Non-pigmented ciliary epithelial cell (primary cell): ENCODE measurements at places on chromosomes 6 and 20.

GRCh38 chr6:70997379-70997778 lies 40.5 kb upstream of the B3GAT2 start:
- no peak for DNase-seq

GRCh38 chr6:119661078-119661477 lies 311.5 kb upstream of the MAN1A1 start:
- DNase-seq, result no peak

- no peak for DNase-seq
These were observed 360.7 kb upstream of the FLRT3 start for GRCh38 chr20:14698125-14698524.

GRCh38 chr6:4057036-4057435 lies 21.9 kb downstream of the FAM217A start:
- no peak for DNase-seq

GRCh38 chr6:46221222-46221793 lies 50.5 kb upstream of the ENPP5 start:
- no peak for DNase-seq

- no peak for DNase-seq
These were observed 7.9 kb downstream of the IBTK start for GRCh38 chr6:82239597-82239996.

DNA sequence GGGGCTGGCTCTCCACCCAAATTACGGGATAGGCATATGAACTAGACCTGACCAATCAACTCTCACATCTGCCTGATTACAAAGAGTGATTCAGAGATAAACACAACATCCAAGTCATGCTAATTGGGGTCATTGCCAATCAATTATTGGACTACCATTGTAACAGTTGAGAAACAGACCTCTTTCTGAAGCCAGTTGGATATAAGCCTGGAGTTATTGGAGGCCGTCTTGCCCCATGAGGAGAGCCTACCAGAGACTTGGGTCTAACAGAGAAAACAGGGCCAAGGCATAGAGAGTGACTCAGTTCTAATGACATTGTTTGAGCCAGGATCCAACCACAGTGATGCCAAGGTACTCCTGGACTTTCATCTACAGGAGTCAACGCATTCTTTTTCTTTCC lies 39.4 kb upstream of the HIVEP2 start:
- DNase-seq, result no peak

GRCh38 chr6:169339731-169340309 lies 86.2 kb upstream of the THBS2 start:
- DNase-seq, result no peak

GRCh38 chr6:34888514-34888856 lies 570 bp upstream of the ANKS1A start:
- no peak for DNase-seq

GRCh38 chr6:28864326-28864923 lies 59.4 kb downstream of the TRIM27 start:
- DNase-seq, result no peak
